Spleen (tissue), 13 donors: ENCODE measurements at places on chromosomes 11 and 22.

GRCh38 chr11:19472679-19473078, 231.9 kb upstream of the E2F8 start:
- H3K4me3 ChIP-seq, result no peak overlapping the region
- H3K27me3 ChIP-seq, result no peaks in the 10 kb centered on the region
- no peaks in the 10 kb centered on the region for H3K36me3 ChIP-seq
- DNase-seq, result no peak
- no peaks in the 10 kb centered on the region for H3K4me1 ChIP-seq

GRCh38 chr11:129785383-129786111, 30.1 kb upstream of the TMEM45B start:
- H3K27me3 ChIP-seq, result no peaks in the 10 kb centered on the region
- no peak overlapping the region for H3K4me3 ChIP-seq
- no peaks in the 10 kb centered on the region for H3K4me1 ChIP-seq

DNA sequence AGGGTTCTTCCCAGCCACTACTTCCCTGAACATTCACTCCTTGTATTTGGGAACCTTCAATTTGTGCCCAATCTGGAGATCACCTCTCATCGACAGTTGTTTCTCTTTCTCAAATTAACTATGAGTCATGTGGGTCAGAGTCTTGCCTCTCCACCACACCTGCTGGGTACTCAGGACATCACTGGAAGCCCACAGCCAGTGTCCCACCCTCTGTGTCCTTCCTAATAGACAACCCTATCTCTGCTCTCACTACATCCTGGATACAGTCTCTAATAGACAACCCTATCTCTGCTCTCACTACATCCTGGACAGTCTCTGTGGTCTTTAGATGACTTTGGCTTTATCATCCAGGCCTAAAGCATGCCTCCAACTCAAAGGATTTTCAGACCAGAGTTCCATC, 70.1 kb downstream of the ARL14EP start:
- no peaks in the 10 kb centered on the region for H3K27me3 ChIP-seq
- H3K4me1 ChIP-seq, result no peaks in the 10 kb centered on the region
- DNase-seq, result no peak

DNA sequence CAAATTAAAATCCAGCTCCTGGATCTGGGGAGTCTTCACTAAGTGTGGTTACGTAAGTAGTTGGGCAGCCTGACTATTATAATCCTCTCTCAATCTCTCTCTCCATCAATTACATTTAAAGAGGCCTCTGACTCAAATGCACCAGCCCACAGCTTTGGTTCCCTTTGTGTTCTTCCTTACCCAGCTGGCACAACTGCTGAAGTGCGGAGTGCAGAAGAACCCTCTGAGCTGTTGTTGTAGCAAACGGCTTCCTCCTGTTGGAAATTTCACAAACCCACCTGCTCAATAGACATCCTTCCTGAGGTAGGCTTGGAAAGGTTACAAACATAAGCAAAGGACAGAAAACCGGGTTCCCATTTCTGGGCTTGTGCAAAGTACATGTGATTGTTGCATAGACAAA, 17.0 kb upstream of the SORL1 start:
- peaks cover 28% of the 10 kb centered on the region for H3K4me1 ChIP-seq
- H3K27me3 ChIP-seq, result no peaks in the 10 kb centered on the region
- H3K27ac ChIP-seq, result peak overlapping the region; percentile 90
- H3K4me3 ChIP-seq, result no peak overlapping the region
- no peaks in the 10 kb centered on the region for H3K36me3 ChIP-seq
- DNase-seq, result no peak

GRCh38 chr11:46050003-46050461, 71.2 kb downstream of the PHF21A start:
- no peak for DNase-seq
- H3K27ac ChIP-seq, result no peak overlapping the region
- H3K27me3 ChIP-seq, result no peaks in the 10 kb centered on the region

DNA sequence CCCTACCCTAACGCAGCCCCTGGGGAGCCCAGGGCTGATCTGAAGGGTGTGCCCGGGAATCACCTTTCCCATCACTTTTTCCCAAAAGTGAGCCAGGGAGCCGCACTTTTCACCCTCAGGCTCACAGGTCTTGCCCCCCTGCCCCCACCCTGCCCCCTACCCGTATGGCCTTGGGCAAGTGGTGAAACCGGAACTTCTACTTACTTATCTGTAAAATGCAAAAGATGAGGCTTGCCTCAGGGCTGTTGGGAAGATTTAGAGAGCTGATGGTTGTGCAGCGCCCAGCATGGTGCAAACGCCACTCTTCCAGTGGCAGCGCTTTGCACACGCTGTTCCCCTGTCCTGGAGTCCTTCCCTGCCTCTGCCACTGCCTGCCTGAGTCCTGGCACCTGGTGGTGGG, 8.0 kb downstream of the SYT12 start:
- DNase-seq, result no peak
- H3K4me3 ChIP-seq, result no peak overlapping the region
- peaks cover 65% of the 10 kb centered on the region for H3K27me3 ChIP-seq
- no peak overlapping the region for H3K27ac ChIP-seq
- no peaks in the 10 kb centered on the region for H3K36me3 ChIP-seq
- H3K4me1 ChIP-seq, result peaks cover 4% of the 10 kb centered on the region
